ENCODE measurements at places on chromosomes 1 and 21. TPM values are rescaled to one million over a fixed set of nuclear protein-coding genes. Genes with fewer than 3 reads are reported as not detected.

- DNase-seq, result no peak
Observed at GRCh38 chr1:47396671-47397196, 19.4 kb upstream of the FOXE3 start.

GRCh38 chr1:22839806-22840205, 129.2 kb downstream of the EPHB2 start:
- no peak for DNase-seq

DNA sequence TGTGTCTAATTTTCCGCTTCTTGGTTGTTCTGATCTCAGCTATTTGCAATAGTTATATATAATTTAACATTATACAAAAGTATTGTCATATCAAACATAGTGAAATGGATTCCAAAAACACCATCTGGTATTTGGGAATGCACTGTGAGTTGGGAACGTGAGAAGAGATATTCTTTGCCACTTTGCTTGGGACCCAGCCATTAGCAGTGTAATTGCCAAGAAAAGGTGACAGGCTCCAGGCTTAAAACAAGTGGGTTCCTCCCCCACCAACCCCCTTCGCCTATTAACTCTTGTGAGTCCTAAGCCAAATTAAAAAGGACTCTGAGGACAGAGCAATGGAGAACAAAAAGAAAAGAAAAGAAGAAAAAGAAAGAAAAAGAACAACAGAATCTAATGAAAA, 186.7 kb upstream of the NFIA start:
- DNase-seq, result no peak

DNA sequence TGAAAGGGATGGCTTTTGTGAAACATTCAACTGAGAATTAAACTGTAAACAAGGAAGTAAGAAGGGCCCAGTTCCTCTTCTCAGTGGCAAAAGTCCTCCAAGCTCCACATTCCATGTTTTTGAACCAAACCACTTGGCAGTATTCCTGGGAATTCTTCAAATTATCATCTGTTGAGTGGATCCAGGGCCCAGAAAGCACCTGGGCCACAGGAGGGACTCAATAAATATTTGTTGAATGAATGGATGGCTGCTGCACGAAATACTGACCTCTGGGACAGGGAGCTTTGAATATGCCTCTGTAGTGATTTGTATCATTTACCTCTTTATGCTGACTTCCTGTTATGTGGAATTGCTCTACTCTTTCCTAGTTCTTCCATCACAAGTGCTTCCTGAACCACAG, 4.7 kb downstream of the SLC35F3 start:
- no peak for DNase-seq

DNA sequence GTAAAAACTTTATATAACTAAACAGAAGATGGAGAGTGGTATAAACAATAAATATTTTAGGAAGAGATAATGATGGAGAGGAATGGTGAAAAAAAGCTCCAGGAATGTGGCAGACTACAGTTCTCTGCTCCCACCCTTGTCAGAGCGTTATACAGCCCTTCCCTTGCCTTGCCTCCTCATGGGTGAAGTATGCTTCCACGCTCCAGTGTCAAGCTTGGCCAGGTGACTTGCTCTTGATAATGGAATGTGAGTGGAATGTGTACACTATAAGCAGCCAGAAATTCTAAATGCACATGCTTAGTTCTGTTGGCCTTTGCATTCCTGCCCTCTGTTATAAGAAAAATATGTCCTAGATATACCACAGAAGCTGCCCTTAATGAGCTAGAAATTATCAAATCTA, 24.7 kb upstream of the POGK start:
- DNase-seq, result no peak

DNA sequence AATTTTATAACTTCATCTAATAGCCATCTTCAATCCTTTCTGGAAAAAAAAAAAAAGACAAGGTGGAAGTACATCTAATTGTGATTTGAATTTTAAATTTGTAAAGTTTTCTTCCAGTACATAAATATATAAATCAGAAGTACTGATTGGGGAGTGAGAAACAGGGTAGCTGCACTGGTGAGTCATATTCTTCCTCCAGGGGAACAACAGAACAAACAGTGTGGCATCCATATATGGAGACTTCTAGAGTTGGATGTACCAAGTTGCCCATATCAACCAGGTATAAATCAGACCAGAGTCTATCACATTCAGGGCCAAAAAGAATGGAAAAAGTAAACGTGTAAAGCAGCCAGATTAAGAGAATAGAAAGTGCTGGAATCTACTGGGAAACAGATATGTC, 66.0 kb upstream of the NRIP1 start:
- no peak for DNase-seq

DNA sequence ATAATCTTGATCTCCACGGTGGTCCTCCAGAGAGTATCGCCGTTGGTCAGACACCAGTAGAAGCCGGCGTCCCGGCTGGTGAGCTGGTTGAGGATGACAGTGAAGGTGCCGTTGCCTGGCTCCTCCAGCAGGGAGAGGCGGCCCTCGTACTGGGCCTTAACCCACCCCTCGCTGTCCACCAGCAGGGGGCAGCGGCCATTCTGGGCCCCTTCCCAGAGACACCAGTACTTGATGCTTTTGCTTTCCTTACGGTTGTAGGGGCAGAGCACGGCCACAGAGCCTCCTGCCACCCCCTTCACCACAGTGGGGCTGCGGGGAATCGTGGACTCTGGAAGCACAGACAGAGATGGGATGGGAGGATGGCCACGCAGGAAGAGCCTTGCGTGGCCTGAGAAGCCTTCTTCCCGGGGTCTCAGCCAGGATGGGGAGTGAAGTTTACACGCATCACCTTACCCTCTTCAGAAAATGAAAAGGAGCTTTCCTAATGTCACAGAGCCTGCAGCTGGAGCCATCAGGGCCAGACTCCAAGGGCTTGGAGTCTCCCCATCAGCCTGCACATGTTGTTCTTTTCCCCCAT, 10.7 kb downstream of the PIGR start:
- no peak for DNase-seq

- no peak for DNase-seq
Observed at GRCh38 chr1:2604844-2605508, 18.4 kb downstream of the PRXL2B start.

- no peak for DNase-seq
Observed at GRCh38 chr1:78619446-78619802, 824 bp upstream of the IFI44L start.

- DNase-seq, result no peak
Observed at GRCh38 chr21:38013741-38014140, 97.5 kb upstream of the KCNJ6 start.

- DNase-seq, result no peak
Observed at GRCh38 chr1:181097242-181097641, 8.7 kb downstream of the IER5 start.

DNA sequence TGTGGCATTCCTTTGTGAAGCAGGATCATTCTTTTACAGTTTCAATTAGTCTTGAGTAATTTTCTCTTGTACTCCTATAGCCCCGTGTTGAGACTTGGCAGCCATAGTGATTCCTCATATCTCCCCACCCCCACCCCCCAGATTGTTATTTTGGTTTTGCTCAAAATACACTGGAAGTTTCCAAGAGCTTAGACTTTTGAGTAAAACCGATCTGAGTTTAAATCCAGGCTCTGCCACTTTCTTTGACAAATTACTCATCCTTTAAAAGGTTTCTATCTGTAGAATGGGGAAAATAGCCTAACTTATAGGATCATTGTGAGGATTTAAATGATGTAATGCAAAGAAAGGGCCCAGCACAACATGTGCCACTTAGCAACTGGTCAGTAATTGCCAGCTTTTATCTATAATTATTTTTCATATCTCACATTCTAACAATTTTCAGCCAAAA, 53.1 kb upstream of the RC3H1 start:
- DNase-seq, result no peak

PLEKHA6 gene
- total RNA-seq, result 1.9 TPM

C1orf115 gene
- 20.4 TPM for total RNA-seq

WNT4 gene
- 0.29 TPM for total RNA-seq

KCNH1 gene
- 2.9 TPM for total RNA-seq
